Type B pancreatic cell (in vitro differentiated cells): ENCODE measurements at places on chromosomes 3 and 15. TPM values are rescaled to one million over a fixed set of nuclear protein-coding genes. Genes with fewer than 3 reads are reported as not detected.

The ILDR1 gene
- 2.6 and 6.4 TPM in 2 replicates for total RNA-seq

GRCh38 chr15:37793851-37794250 is 140.6 kb upstream of the TMCO5A start:
- H3K4me3 ChIP-seq: no peak overlapping the region
- H3K36me3 ChIP-seq: no peaks in the 10 kb centered on the region
- DNase-seq: no peak

- H3K4me1 ChIP-seq: no peaks in the 10 kb centered on the region
- no peaks in the 10 kb centered on the region for H3K27me3 ChIP-seq
These were observed 31.4 kb downstream of the HPS3 start for GRCh38 chr3:149160754-149161300.

- no peaks in the 10 kb centered on the region for H3K36me3 ChIP-seq
- H3K4me1 ChIP-seq: peaks cover 38% of the 10 kb centered on the region
- no peak for DNase-seq
- H3K27ac ChIP-seq: peak overlapping the region; percentile 88
These were observed 79.2 kb upstream of the ABHD17C start for GRCh38 chr15:80615783-80616391.

- no peak for DNase-seq
- H3K4me3 ChIP-seq: no peak overlapping the region
- no peak overlapping the region for H3K27ac ChIP-seq
- peaks cover 13% of the 10 kb centered on the region for H3K27me3 ChIP-seq
These were observed 34.9 kb upstream of the NRROS start for GRCh38 chr3:196604548-196604947.

GRCh38 chr15:93196135-93196670 is 107.2 kb upstream of the RGMA start:
- no peaks in the 10 kb centered on the region for H3K27me3 ChIP-seq
- H3K4me1 ChIP-seq: no peaks in the 10 kb centered on the region
- no peak overlapping the region for H3K27ac ChIP-seq
- no peak overlapping the region for H3K4me3 ChIP-seq
- peak; percentile 6 for DNase-seq
- H3K36me3 ChIP-seq: no peaks in the 10 kb centered on the region
